ENCODE measurements at places on chromosomes 12 and 14.
A peak's percentile ranks its signal among the peaks of the same experiment; 100 is the strongest.

GRCh38 chr12:89756194-89756584, 47.6 kb upstream of the ATP2B1 start:
- DNase-seq = no peak

GRCh38 chr12:118098401-118098800, 5.4 kb downstream of the VSIG10 start:
- DNase-seq = no peak

- no peak for DNase-seq
Measured at GRCh38 chr14:98185036-98185435, 1087.0 kb downstream of the BCL11B start.

- DNase-seq = no peak
Measured at GRCh38 chr12:104054681-104055346, 4.8 kb upstream of the GLT8D2 start.

- no peak for DNase-seq
Measured at GRCh38 chr12:6202304-6202703, 2.1 kb downstream of the CD9 start.

DNA sequence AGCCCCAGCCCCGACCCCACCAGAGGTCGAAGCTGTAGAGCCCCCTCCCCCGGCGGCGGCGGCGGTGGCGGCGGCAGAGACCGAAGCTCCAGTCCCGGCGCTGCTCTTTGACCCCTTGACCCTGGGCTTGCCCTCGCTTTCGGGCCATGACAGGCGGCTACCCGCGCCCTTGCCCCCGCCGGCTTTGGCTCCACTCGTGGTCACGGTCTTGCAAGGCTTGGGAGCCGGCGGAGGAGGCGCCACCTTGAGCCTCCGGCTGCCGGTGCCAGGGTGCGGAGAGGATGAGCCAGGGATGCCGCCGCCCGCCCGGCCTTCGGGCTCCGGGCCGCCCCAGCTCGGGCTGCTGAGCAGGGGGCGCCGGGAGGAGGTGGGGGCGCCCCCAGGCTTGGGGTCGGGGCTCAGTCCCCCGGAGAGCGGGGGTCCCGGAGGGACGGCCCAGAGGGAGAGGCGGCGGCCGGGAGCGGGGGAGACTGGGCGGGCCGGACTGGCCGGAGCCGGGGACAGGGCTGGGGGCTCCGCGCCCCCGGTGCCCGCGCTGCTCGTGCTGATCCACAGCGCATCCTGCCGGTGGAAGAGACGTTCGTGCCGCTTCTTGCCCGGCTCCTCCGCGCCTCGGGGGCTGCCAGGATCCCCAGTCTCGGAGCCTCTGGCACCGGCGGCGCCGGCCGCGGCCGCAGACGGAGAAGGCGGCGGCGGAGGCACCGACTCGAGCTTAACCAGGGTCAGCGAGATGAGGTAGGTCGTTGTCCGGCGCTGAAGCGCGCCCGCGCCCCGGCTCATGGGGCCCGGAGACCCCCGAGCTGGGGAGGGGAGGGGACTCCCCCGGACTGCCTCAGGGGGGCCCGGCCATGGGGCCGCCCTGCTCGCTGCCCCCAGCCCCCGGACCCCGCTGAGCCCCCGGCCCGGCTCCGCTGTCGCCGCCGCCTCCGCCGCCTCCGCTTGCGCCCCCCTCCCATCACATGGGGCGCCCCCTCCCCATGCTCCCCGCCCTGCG, 778 bp downstream of the AGAP2 start:
- DNase-seq = no peak

GRCh38 chr12:123389560-123390351, 5.8 kb downstream of the KMT5A start:
- DNase-seq = peak; percentile 26

GRCh38 chr12:32031109-32031508, 71.9 kb downstream of the RESF1 start:
- no peak for DNase-seq

DNA sequence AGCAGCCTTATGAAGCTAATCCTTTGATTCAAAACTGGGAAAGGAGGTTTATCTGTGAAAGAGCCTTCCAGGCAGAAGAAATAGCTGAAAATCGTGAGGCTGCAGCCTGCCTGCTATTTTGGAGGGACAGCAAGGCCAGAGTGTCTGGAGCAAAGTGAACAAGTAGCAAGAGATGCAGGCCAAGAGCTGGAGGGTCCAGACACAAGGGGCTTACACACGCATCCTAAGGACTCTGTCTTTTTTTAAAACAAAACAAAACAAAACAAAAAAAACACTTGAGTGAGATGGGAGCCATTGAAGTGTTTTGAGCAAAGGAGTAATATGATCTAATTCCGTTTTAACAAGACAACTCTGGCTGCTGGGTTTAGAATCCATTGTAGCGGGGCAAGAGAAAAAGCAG, 76.4 kb upstream of the BCAT1 start:
- DNase-seq = no peak

GRCh38 chr12:10170216-10170615, 1.7 kb downstream of the OLR1 start:
- DNase-seq = no peak

- no peak for DNase-seq
Measured at GRCh38 chr12:39503439-39503838, 60.5 kb upstream of the KIF21A start.

GRCh38 chr14:79197516-79197915, 1013.8 kb downstream of the DIO2 start:
- no peak for DNase-seq

DNA sequence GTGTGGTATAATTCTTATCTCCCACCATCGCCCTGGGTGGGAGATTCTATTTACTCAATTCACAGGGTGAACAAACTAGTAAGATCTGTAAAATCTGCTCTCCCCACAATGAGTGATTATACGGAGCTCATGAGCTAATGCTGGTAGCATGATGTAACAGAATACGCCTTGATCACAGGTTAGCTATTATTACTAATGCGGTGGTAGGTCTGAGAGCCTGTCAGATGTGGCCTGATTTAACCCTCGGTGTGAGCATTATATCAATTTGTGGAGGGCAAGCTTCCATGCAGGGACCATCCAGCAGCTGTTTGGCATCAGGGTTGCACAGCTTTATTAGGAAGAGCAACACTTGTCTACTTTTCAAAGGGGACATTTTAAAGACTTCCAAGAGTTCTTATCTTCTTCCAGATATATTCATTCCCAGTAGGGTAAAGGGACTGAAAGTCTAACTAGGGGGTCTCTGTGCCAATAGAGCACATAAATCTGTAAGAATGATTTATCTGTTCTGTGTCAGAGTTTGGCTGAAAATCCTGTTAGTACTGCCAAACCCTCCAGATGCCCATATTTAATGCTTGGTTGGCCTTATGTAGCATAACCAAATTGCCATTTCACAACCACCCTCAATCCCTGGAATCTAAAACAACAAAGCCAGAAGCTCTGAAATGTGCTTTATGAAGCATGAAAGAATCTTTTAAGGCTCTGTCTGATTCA, 18.7 kb downstream of the TSHR start:
- no peak for DNase-seq

GRCh38 chr12:108744021-108744897, 12.9 kb upstream of the CORO1C start:
- DNase-seq = no peak
